ENCODE measurements at places on chromosomes 6 and 20. TPM values are rescaled to one million over a fixed set of nuclear protein-coding genes. Genes with fewer than 3 reads are reported as not detected.

Gene VIP
- 1.7 TPM for total RNA-seq

Gene RAET1G
- 3.8 TPM for total RNA-seq

DNA sequence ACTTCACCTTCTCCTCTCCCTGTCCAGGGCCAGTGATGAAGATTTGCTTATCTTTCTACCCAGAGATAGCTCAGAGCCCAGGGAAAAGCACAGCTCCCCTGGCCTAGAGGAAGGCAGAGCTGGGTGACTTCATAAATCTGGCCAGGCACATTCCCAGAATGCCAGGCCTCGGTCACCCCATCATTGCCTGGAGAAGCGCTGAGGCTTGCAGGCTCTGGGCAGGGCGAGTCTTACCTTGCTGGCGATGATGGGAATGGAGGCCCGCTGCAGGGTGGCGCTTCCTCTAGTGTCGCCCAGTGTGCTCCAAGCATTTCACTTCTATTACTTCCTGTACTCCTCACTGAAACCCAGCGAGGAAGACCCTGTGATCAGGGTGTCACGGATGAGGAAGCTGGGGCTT is 60.1 kb downstream of the DAAM2 start:
- H3K27ac ChIP-seq: no peak overlapping the region
- H3K36me3 ChIP-seq: no peaks in the 10 kb centered on the region
- no peak overlapping the region for H3K4me3 ChIP-seq

DNA sequence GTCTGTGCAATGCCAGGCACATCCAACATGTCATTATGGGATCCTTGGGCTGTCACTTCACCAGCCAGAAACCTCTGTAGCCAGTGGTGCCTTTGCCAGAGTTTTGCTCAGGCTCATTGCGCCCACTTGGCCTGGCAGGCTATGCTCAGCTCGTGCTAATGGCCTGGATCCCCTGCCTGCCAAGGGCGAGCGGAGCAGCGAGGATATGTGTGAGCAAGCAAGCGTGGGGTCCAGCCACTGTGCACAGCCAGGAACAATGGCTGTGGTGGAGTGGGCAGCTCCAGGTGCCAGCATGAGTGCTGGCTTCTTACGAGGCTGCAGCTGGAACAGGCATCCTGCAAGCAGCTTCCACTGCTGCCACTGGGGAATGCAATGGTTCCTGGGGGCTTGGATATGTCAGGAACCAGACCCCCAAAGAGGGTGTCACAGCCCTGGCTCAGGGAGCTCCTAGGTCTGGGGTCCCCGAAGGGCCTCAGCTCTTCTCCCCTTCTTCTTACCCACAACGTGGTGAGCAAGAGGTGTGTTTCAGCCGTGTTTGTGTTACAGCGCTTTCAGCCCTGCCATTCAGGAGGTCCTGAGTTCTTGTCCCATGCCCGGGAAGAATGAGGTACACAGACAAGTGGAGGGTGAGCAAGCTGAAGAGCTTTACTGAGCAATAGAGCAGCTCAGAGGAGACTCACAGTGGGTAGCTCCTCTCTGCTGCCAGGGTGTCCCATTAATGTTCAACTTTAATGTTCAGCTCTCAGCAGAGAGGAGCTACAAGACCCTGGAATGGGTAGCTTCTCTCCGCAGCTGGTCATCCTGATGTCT is 22.3 kb upstream of the TOP1 start:
- no peak overlapping the region for H3K4me3 ChIP-seq
- peaks cover 24% of the 10 kb centered on the region for H3K4me1 ChIP-seq
- H3K36me3 ChIP-seq: peaks cover 7% of the 10 kb centered on the region
- no peak overlapping the region for H3K27ac ChIP-seq
- no peak for DNase-seq

DNA sequence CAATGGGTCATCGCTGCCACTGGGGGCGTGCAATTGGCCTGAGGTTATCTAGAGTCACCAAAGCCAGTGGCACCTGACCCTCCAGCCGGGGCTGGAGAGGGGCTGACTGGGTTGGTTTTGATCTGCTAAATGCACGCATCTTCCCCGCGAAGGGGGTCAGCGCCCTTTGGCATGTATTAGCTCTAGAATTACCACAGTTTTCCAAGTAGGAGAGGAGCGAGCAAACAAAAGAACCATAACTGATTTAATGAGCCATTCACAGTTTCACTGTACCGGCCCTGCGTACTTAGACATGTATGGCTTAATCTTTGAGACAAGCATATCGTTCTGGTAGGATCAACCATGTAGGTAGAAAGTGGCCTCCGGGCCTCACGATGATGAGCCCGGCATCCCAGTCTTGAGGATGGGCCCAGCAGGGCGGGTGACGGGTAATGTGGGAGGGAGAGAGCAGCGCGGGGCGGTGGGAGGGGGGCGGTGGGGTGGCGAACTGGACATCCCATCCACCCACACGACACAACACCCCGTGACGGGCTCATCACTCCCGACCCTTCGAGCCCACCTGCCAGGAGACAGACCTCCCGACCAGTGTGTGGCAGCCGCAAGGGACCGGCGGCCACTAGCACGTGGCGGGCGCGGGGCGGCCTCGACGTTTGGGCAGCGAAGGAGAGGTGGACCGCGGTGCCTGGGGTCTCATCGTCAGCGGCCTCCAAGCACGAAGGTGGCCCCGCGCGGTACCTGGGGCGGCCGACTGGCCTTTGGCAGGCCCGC is 1957.5 kb upstream of the DEFB115 start:
- peak overlapping the region; percentile 58 for H3K27ac ChIP-seq
- H3K4me3 ChIP-seq: peak overlapping the region; percentile 68
- no peak for DNase-seq
- no peaks in the 10 kb centered on the region for H3K4me1 ChIP-seq
- peaks cover 36% of the 10 kb centered on the region for H3K27me3 ChIP-seq
- peaks cover 26% of the 10 kb centered on the region for H3K36me3 ChIP-seq

DNA sequence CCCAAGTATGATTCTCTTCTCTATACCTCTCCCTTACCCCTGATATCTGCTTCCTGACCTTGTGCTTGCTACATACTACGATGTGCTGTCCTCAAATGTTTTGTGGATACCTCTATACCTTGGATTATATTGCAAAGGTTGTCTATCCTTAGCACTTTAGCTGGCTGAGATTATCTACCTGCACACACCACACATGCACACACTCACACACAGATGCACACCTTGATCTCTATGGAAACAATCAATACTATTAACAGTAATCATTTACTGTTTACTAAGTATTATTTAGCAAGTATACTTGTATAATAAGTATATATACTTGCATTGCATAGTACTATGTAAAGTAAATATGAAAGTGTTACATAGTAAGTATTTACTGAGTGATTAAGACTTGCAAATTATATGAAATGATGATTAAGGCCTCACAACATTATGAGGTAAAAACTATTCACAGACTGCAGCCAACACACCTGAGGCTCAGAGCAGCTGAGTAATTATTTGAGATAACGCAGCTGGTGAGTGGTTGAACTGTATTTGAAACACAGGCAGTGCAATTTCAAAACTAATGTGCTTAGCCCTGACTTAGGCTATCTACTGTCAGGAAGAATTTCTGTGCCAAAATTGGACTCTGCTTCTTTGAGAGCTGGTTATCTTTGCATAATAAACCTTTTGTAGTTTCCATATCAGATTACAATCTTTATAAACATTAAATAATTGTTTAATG is 699.9 kb downstream of the FRK start:
- no peaks in the 10 kb centered on the region for H3K27me3 ChIP-seq
- H3K4me1 ChIP-seq: no peaks in the 10 kb centered on the region
- no peak for DNase-seq
- no peak overlapping the region for H3K27ac ChIP-seq
